NCI-H1105 treated with DMSO at 0.1 percent for 48 hours (cell line): ENCODE measurements at places on chromosomes 1 and 21.

GRCh38 chr1:33088119-33088906 lies 7.4 kb downstream of the AZIN2 start:
- no peak for DNase-seq

DNA sequence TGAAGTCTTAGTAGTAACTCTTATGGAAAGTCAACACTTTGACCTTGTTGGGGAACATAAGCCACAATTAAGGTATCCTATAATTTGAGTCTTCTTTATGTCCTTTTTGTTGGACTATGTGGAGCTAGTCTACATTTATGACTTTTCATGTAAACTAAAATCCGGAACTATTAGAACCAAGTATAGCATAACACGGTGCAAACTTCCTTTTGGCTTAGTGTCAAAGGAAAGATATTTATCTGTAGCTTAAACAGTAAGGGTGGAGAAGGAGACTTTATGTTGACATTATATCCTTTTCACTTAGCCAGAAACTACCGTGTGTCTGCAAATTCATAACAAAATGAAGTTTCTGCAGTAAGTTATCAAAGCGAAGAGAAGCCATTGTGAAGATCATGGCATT lies 7.3 kb downstream of the UAP1 start:
- DNase-seq, result no peak

DNA sequence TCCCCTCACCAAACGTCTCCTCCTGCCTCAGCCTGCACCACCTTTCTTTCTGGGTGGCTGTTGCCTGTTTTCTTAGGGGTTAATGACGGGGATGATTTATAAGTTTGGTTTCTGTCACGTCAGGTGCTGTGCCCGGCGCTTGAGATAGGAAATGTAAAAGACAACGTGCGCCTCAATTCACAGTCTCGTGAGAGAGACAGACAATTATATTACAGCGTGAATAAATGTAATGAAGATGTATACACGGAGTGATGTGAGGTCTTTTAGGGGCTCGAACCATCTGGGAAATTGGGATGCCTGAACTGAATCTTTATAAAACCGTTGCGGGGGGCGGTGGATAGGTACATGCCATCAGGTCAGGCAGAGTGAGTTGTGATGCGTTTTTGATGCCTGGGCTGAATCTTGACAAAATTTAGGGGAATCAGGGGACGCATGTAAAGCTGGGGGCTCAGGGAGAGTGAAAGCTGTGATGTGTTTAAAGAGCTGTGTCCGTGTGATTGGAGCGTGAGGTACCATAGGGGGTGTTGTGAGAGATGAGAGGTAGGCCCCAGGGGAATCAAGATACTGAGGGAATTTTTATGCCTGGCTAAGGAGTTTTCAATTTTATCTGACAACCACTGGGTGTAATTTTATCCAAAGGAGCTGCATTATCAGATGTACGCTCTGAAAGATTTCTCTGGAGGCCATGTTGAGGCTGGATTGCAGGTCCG lies 831 bp downstream of the TIPRL start:
- DNase-seq, result peak; percentile 14

GRCh38 chr1:66438501-66438900 lies 95.5 kb upstream of the SGIP1 start:
- DNase-seq, result no peak

DNA sequence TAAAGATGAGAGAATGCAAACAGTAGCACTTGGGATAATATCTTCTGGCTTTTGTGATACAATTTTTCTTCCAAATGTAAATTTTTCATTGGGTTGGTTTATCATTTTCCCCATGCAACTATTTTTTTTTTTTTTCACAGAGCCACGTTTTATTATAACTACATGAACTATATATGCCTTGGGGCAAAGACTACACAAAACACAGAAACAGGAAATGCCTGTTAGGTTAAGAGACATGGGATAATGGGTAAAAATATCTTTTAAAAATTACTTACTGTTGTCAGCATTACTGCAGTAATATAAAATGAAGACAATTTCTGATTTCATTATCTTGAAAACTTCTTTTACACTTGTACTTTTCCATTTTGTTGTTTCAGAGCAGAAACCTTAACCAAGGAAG lies 74.6 kb downstream of the DISP1 start:
- DNase-seq, result no peak

- no peak for DNase-seq
These were observed 1.9 kb downstream of the LY9 start for GRCh38 chr1:160797861-160798273.

GRCh38 chr21:37700641-37701202 lies 215.5 kb downstream of the KCNJ6 start:
- DNase-seq, result peak; percentile 92

GRCh38 chr1:149978547-149979023 lies 31.9 kb downstream of the OTUD7B start:
- DNase-seq, result no peak

- no peak for DNase-seq
These were observed 42.4 kb upstream of the ROR1 start for GRCh38 chr1:63731117-63732043.

DNA sequence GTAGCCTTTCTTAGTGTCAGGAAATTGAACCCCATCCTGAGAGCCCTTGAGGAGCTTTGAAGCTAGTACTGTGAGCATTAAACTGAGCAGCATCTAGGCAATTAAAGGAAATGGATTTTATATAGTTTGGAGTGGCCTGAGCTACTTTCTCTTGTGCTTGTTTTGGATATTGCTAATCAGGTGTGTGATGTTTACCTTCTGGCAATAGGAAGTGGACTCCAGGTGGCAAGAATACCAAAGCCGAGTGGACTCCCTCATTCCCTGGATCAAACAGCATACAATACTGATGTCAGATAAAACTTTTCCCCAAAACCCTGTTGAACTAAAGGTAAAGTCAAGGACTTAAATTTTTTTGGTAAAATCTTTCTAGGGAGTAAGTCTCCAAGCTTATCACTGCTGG lies 79.4 kb downstream of the MACF1 start:
- peak; percentile 14 for DNase-seq

DNA sequence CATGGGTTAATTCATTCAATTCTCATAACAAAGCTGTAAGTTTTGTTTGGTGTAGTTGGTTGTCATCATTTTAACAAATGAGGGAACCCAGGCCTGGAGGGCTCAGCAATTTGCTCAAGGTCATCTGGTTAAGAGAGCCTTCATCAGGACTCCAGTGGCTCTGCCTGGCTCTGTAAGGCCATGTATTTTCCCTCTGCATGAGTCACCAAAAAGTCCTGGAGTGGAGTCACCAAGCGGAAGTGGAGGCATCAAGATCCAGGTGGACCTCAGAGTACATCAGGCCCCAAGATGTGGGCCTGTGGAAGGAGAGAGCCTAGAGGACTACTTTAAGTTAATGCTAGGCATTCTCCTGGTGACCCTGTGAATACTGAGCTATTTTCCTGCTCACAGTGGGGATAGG lies 30.0 kb upstream of the RBM15 start:
- DNase-seq, result no peak

DNA sequence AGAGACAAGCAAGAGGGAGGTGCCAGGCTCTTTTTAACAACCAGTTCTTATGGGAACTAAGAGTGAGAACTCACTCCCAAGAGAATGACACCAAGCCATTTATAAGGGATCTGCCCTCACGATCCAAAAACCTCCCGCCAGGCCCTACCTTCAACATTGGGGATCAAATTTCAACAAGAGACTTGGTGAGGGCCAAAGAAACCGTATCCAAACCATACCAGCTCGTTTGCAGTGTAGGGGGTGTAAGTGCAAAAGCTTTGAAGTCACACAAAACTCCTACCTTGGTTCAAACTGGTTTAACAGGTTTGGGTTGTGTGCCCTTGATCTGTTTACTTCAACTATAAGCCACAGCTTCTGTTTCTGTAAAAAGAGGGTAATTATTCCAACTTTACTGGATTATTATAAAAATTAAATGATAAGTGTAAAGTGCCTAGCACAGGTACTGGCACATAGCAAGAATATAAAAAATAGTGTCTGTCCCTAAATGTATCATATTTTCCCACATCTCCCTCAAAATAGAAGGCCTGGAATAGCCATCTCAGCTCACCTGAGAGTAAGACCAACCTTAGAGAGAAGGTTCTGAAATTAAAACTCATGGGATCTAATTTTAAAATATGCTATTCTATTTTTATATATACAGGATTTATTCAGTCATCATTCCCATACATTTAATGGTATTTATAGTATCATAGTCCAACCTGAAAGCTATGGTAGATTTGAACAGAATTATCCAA lies 7.0 kb upstream of the USP25 start:
- DNase-seq, result no peak

- DNase-seq, result peak; percentile 69
These were observed 157.7 kb downstream of the TRIM33 start for GRCh38 chr1:114353262-114353661.

DNA sequence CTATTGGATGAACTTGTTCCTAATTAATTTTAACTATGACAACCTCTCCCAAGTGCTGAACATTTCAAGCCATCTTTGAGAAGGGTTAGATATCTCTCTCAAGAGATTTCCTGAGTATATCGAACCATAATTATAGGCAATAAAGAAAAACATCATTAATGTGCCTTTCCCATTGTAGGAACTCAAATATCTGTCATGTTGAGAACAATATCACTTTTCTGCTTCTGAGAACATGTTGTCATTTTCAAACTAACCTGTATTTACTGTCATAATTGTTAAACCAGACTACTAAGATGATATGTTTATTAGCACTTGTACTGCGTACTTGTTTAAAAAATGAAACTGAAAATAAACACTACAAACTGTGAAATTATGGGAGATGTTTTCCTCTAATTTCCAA lies 4.3 kb downstream of the EPS15 start:
- DNase-seq, result peak; percentile 12

DNA sequence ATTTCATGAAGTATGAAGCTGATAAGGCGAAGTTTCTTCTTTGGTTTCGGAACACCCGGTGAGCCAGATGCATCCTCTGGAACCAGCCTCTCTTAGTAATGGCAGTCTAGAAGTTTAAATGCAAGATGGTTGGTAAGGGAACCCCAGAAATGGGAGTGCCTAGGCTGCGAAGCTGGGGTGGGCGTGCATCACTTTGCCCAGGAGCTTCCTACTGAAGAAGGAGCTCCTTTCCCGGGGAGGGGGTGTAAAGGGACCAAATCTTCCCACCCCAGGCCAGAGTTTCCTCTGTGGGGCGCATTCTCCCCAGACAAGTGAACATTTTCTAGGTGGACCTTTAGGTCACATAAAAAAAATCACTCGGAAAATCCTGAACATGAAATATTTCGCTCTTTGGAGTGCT lies 4.4 kb downstream of the TFF2 start:
- DNase-seq, result no peak

DNA sequence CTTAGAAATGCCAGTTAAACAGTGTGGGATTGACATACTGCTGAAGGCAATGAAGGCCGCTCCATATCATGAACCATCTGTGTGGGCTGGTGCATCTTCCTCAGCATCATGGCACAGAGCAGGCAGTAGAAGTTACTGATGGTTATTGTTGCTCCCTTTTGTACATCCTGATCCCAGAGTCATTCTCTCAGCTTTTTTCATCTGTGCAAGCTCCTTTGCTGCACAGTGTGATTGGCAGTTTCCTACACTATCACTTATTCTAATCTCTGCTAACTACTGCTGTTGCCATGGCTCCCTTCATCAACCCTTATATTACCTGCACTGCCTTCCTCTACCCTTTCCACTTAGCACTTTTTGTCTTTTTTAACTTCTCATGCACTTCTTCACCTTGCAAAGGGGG lies 16.2 kb downstream of the RGS13 start:
- no peak for DNase-seq

GRCh38 chr1:153248176-153248879 lies 11.2 kb upstream of the LORICRIN start:
- DNase-seq, result no peak

- no peak for DNase-seq
These were observed 439.4 kb downstream of the PTPRU start for GRCh38 chr1:29675481-29676263.

DNA sequence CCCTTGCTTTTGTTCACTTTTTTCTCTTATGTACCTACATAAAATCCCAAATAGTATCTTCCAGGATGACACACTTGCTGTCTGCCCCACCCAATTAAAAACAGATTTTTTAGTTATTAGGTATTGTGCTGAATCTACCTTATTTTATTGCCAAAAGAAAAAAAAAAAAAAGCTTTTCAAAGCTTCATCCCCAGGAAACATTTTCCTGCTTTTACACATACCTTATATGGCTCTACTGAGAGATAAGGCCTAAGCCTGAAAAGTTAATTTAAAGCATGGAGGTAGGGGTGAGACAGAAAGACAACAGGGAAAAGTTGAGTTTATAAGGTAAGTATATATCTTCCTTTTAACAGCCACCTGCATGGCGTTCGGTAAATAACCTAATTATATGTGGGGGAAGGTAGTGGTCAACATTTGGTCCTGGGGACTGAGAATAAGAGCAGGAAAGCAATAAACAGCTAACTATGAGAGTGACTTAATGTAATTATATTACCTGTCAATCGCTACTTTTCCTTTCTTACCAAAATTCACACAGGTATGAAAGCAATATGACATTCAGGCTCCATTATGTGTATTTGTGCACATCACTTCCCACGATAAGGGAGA lies 54.6 kb upstream of the BOLA1 start:
- DNase-seq, result no peak

DNA sequence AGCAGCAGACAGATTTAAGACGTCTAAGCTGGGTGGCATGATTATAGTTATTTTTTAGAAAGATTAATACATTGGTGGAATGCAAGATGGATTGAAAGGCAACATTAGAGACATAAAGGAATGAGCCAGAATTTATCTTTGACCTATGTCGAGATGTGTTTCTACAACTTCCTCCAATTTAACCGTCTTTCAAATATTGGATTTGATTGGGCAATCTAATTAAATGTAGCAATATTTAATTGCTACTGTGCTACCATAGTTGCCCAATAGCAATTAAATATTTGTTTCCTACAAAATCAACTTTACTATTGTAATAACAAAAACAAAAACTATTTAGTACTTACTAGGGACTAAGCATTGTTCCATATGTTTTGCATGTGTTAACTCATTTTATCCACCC lies 30.4 kb upstream of the CYP4A22 start:
- no peak for DNase-seq

GRCh38 chr1:237877631-237878030 lies 13.1 kb downstream of the ZP4 start:
- no peak for DNase-seq

GRCh38 chr1:35590476-35591040 lies 17.4 kb downstream of the TFAP2E start:
- no peak for DNase-seq
